HT1080 (cell line): ENCODE measurements at places on chromosomes 2 and 18.

GRCh38 chr2:236877972-236878371 lies 207.7 kb upstream of the COPS8 start:
- no peak for DNase-seq

DNA sequence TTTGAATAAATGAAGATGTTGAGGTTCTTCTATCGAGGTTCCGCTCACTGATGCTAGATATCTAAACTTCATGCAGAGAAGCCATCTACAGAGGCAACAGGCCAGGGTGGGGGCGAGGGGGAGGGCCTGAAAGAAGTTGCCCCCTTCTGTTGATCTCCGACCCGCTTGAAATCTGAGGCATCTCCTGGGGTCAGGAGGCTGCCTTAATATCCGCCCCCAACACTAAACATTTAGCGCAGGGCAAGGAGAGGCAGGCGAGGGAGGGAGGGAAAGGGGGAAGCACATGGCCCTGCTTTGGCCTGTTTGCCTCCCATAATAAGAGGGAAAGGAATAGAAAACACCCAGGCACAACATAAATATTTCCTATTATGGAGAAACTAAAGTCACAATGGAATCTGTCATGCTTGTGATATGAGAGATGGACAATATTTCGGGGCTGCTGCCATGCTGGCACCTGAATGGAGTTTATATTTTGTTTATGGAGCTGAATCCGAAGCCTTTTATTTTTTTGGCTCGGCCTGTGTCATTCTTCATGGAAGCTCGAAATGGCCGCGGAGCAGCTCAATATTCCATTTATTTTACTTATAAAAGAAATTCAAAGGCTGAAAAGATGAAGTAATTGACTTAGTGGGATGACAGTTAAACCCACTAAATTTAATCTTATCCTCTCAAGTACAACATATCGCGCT lies 221.1 kb downstream of the INSIG2 start:
- no peak for DNase-seq

DNA sequence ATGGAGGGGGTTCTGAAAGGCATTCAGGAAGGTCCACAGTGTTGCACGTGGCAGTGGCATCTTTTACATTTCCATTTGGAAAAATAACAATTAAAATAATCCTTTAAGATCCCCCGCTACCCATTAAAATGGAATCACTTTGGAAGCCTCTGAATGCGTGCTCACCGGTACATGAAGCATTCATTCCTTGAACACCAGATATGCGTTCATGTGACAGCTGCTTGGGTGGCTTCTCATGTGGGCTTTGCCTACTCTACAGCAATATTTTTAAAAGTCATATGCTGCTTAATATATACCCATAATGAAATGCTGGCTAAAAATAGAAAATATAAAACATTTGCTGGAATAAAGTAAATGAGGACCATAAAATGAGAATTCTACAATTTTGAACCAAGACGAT lies 14.4 kb upstream of the HAAO start:
- DNase-seq = no peak

GRCh38 chr18:2986150-2986865 lies 26.6 kb downstream of the LPIN2 start:
- DNase-seq = no peak
